ENCODE measurements at places on chromosomes 12 and 14.

GRCh38 chr12:47975036-47975620, 11.7 kb downstream of the TMEM106C start:
- DNase-seq = no peak

GRCh38 chr12:55743406-55744339, 751 bp downstream of the GDF11 start:
- no peak for DNase-seq

GRCh38 chr14:79598339-79598738, 613.0 kb downstream of the DIO2 start:
- no peak for DNase-seq

DNA sequence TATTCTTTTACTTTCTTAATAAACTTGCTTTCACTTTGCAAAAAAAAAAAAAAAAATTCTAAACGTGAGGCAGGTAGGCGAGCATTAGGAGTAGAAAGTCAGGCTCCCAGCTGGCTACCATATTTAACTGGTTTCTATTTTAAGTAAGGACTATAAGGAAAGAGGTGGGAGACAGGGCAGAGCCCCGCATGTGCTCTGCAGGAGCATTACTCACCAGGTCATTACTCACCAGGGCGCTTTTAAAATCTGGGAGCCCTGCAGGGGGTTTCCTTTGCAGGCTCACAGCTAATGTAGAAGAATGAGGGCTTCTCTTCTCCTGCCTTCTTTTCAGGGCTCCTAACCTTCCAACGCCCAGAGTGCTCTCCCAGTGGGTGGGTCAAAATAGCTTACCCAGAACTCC, 14.0 kb upstream of the DPF3 start:
- DNase-seq = no peak

Measured in stimulated activated CD4-positive, alpha-beta T cell treated with anti-CD3 and anti-CD28 coated beads, Interleukin-1b, Interleukin-23, amount 100 ng/mL, for 1 hour (primary cell).